Breast epithelium (tissue), 4 donors: ENCODE measurements at places on chromosomes 2 and 18. TPM values are rescaled to one million over a fixed set of nuclear protein-coding genes. Genes with fewer than 3 reads are reported as not detected.
A peak's percentile ranks its signal among the peaks of the same experiment; 100 is the strongest.

- no peak overlapping the region for H3K4me3 ChIP-seq
- no peak for DNase-seq
- H3K4me1 ChIP-seq = no peaks in the 10 kb centered on the region
- no peak overlapping the region for H3K27ac ChIP-seq
Observed at GRCh38 chr2:239731998-239732665, 293.0 kb downstream of the NDUFA10 start.

DNA sequence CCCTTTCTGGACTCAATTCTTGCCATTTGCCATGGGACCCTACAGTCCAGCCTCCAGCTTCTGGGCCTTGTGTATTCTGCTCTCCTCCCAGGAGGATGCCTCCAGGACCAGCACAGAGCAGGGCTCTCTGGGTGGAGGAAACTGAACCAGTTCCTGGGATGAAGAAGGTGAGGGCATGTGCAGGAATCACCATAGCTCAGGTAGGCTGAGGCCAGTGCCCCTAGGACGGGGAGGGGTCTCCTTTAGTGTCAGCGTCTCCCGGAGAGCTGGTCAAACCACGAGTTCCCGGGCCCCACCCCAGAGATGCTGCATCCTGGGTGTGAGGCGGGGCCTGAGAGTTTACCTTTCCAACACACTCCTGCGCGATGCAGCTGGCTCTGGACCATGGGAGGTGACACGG lies 5.8 kb upstream of the PRELID3A start:
- no peaks in the 10 kb centered on the region for H3K27me3 ChIP-seq
- DNase-seq = no peak
- H3K4me1 ChIP-seq = no peaks in the 10 kb centered on the region
- no peak overlapping the region for H3K4me3 ChIP-seq
- no peak overlapping the region for H3K27ac ChIP-seq
- H3K36me3 ChIP-seq = no peaks in the 10 kb centered on the region

- H3K27ac ChIP-seq = no peak overlapping the region
- H3K4me3 ChIP-seq = no peak overlapping the region
- no peaks in the 10 kb centered on the region for H3K4me1 ChIP-seq
- no peak for DNase-seq
- H3K27me3 ChIP-seq = no peaks in the 10 kb centered on the region
Observed at GRCh38 chr2:54803783-54804751, 80.6 kb downstream of the EML6 start.

The CHST9 gene
- 8.5 TPM for total RNA-seq

GRCh38 chr2:168008646-168009195 lies 238.7 kb downstream of the STK39 start:
- H3K36me3 ChIP-seq = no peaks in the 10 kb centered on the region
- H3K27me3 ChIP-seq = no peaks in the 10 kb centered on the region
- no peak for DNase-seq
- H3K4me1 ChIP-seq = no peaks in the 10 kb centered on the region

The TP53I3 gene
- total RNA-seq = 19.2 TPM

The RESP18 gene
- total RNA-seq = not detected

GRCh38 chr2:226273440-226273839 lies 526.2 kb downstream of the IRS1 start:
- no peaks in the 10 kb centered on the region for H3K27me3 ChIP-seq
- no peaks in the 10 kb centered on the region for H3K4me1 ChIP-seq
- H3K4me3 ChIP-seq = no peak overlapping the region
- no peaks in the 10 kb centered on the region for H3K36me3 ChIP-seq
- no peak overlapping the region for H3K27ac ChIP-seq

The LTBP1 gene
- 18.7 TPM for total RNA-seq

DNA sequence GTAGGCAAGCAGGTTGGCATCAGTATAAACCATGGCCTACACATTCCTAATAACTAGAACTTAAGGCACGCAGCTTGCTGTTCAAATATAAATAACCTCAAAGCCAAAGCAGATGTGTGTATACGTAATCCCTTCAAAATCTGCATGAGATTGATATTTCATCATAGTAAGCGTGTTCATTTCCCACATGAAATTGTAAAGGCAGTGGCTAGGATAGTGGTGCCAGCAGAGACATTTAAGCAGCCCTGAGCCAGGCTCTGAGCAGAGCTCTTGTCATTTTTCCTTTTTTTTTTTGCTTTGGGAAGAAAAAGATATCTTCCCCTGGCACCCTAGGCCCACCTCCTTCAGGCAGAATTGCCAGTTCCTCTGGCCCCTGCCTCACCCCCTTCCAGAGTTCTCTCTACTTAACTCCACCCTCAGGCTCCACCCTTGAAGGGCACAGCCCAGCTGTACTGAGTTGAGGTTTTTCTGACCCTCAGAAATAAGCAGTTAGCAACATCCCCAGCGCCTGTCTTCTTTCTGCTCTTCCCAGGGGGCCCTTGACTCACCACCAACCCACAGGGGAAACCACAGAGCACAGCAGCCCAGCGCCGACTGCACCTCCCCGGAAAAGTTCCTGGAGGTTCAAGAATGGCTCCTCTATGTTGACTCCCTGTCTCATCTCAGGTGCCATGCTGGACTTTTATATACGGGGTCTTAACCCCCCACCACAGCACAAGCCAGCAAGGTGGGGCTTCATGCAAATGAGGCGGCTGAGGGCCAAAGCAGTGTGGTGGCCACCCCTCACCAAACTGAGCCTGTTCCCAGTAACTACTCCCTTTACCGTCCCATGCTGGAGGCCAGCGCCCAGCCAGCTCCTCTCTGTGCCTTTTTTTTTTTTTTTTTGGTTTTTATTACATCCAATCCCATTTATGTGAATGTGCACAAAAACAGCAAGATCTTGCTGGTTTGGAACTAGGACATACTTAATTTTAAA lies 84.7 kb downstream of the EHD3 start:
- no peak for DNase-seq
- H3K36me3 ChIP-seq = no peaks in the 10 kb centered on the region
- H3K4me3 ChIP-seq = no peak overlapping the region
- H3K27me3 ChIP-seq = no peaks in the 10 kb centered on the region
- H3K27ac ChIP-seq = peak overlapping the region; percentile 29

- H3K27me3 ChIP-seq = peaks cover 4% of the 10 kb centered on the region
- no peaks in the 10 kb centered on the region for H3K4me1 ChIP-seq
- no peak overlapping the region for H3K27ac ChIP-seq
- H3K4me3 ChIP-seq = no peak overlapping the region
- no peaks in the 10 kb centered on the region for H3K36me3 ChIP-seq
- no peak for DNase-seq
Observed at GRCh38 chr2:26820932-26821331, 27.0 kb upstream of the DPYSL5 start.

The ALLC gene
- 0.16 TPM for total RNA-seq

The OSBPL6 gene
- total RNA-seq = 1.8 TPM

DNA sequence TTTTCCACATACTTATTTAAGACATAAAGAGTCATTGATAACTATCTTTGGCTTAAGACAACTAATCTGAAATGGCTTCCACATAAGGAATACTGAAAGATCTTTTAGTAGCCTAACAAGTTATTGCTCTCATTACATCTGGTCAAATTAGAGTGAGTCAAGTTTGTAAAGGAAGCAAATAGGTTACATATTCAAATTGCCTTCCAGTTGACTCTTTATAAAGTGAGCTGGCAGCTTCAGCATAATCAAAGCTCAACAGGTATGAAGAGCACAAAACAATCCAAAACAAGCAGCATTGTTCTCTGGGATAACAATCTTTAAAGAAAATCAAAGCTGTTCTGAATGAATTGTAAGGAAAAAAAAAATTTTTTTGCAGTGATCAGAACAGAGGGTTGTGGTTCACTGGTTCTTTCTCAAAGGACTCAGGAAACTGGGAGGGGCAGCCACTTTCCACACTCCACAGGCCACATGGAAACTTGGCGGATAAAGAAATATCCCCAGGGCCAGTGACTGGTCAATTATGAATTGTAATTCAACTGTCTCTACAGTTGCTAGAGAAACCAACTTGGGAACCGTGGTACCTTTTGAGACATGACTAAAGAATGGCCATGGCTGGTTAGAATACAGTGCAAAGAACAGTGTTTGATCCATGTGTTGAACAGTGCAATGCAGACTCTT lies 369.3 kb upstream of the KCNH7 start:
- no peaks in the 10 kb centered on the region for H3K27me3 ChIP-seq
- no peak overlapping the region for H3K4me3 ChIP-seq
- no peaks in the 10 kb centered on the region for H3K4me1 ChIP-seq
- H3K27ac ChIP-seq = no peak overlapping the region

DNA sequence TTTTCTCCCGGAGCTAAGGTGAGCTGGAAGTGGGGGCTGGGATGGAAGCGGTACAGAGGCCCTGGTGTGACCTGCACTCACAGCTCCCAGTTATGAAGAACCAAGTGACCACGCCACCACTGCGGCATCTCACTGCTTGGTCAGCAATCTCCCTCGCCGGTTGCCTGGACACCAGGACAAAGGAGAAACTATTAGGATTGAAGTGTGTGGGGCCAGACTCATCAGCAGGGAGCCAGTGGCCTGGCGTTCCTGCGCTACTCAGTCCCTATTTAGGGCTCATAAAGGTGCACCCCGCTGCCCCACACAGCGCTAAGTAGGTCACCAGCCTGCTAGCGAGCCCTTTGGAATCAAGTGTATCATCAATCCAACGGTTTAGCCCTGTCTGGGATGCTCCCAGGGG lies 82.9 kb downstream of the ZCCHC2 start:
- H3K27me3 ChIP-seq = no peaks in the 10 kb centered on the region
- no peaks in the 10 kb centered on the region for H3K36me3 ChIP-seq
- DNase-seq = no peak
- no peak overlapping the region for H3K4me3 ChIP-seq
- H3K27ac ChIP-seq = no peak overlapping the region
- no peaks in the 10 kb centered on the region for H3K4me1 ChIP-seq

DNA sequence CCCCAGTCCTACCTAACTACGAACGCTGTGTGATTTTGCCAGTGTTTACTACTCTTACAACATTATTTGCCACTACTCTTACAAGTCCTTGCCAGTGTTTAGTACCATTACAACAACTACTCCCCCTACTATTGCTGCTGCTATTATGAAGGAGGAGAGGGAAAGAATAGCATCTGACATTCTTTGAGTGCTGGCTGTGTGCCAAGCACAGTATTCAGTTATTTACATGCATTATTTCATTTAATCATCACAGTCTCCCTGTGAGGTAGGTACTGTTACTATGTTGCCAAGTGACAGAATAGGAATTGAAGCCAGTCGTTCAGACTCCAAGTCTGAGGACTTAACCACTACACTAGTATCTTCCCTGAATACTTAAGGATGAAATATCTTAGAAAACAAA lies 185.9 kb upstream of the FOSL2 start:
- no peak overlapping the region for H3K27ac ChIP-seq
- DNase-seq = no peak
- H3K27me3 ChIP-seq = no peaks in the 10 kb centered on the region
- no peak overlapping the region for H3K4me3 ChIP-seq

GRCh38 chr2:195503208-195503607 lies 153.8 kb upstream of the SLC39A10 start:
- no peaks in the 10 kb centered on the region for H3K27me3 ChIP-seq
- no peak overlapping the region for H3K4me3 ChIP-seq

- H3K4me3 ChIP-seq = no peak overlapping the region
- no peaks in the 10 kb centered on the region for H3K36me3 ChIP-seq
- no peak for DNase-seq
- no peaks in the 10 kb centered on the region for H3K27me3 ChIP-seq
- H3K4me1 ChIP-seq = no peaks in the 10 kb centered on the region
Observed at GRCh38 chr2:214542295-214542694, 131.4 kb downstream of the VWC2L start.

GRCh38 chr18:57446322-57446721 lies 11.1 kb downstream of the ONECUT2 start:
- DNase-seq = no peak
- no peaks in the 10 kb centered on the region for H3K36me3 ChIP-seq
- H3K27ac ChIP-seq = no peak overlapping the region
- H3K4me1 ChIP-seq = no peaks in the 10 kb centered on the region
- H3K27me3 ChIP-seq = no peaks in the 10 kb centered on the region
- no peak overlapping the region for H3K4me3 ChIP-seq

- no peak overlapping the region for H3K4me3 ChIP-seq
- no peaks in the 10 kb centered on the region for H3K36me3 ChIP-seq
- no peaks in the 10 kb centered on the region for H3K27me3 ChIP-seq
- H3K27ac ChIP-seq = no peak overlapping the region
Observed at GRCh38 chr2:77839102-77839501, 316.9 kb upstream of the LRRTM4 start.

The GRHL1 gene
- total RNA-seq = 2.1 TPM

- peak within 1 kb of the TSS; percentile 73 for H3K4me3 ChIP-seq
- DNase-seq = no peak
- H3K36me3 ChIP-seq = no peaks in the 10 kb centered on the region
- H3K27ac ChIP-seq = peak within 1 kb of the TSS; percentile 88
- peaks cover 16% of the 10 kb centered on the region for H3K4me1 ChIP-seq
- H3K27me3 ChIP-seq = no peaks in the 10 kb centered on the region
Observed at GRCh38 chr2:240435457-240435947, at the start of gene GPC1. Gene GPC1 (plus strand): TSS chr2:240435663. CDS start chr2:240435919, 256 bp downstream.

DNA sequence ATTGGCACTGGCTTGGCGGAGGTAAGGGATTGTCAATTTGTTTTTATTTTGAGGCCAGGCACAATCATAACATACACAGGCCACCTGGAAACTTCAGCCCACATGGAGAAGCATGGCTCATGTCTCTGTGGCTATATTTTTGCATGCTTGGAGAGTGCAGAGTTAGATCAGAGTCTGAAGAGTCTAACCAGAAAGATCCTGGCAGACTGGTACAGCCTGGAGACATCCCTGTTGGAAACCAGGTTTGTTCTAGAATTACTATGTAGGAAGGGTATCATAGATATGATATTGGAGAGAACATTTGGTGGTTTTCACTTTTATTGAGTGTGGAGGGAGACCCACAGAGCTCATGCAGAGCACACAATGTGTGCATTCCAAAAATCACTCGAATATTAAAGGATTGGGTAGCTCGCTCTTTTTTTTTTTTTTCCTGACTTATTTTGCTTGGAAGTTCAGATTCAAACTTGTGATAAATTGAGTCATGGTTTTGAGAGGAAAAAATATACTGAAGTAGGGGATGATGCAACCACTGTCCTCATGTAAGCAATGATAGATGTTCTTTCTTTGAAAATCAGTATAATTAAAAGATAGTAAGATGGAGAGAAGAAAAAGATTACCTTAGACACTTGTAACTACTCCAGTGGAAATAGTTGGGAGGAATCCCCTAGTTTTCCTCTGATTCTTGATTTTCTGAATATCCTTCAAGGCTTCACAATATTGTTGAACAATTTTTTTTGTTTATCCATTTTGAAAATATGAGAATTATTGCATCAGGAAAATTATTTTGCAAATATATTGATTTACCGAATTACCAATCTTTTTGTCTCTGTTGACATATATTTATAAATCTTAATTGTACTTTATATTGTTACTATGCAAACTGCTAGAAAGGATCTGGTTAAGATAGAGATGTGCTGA lies 185.7 kb upstream of the ZEB2 start:
- no peak for DNase-seq
- H3K36me3 ChIP-seq = no peaks in the 10 kb centered on the region
- no peak overlapping the region for H3K4me3 ChIP-seq

DNA sequence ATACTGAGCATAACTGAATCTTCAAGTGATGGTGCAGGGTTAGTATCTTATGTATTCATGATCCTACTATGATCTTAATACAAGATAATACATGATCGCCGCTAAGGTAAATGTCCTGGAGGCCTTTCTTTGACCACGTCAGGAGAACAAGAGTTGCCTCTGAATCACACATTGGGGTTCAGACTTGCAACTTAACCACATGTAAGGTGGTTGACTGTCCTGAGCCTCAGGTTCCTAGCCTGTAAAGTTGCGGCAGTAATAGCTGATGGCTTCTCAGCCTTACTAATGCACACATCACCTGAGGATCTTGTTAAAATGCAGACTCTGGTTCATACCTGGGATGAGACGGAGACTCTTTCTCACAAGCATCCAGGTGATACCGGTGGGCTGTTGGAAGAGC lies 112.5 kb downstream of the MGAT5 start:
- H3K36me3 ChIP-seq = no peaks in the 10 kb centered on the region
- no peaks in the 10 kb centered on the region for H3K4me1 ChIP-seq
- H3K27me3 ChIP-seq = no peaks in the 10 kb centered on the region
- no peak overlapping the region for H3K4me3 ChIP-seq
- no peak overlapping the region for H3K27ac ChIP-seq
